ENCODE measurements at places on chromosomes 7 and 10.

DNA sequence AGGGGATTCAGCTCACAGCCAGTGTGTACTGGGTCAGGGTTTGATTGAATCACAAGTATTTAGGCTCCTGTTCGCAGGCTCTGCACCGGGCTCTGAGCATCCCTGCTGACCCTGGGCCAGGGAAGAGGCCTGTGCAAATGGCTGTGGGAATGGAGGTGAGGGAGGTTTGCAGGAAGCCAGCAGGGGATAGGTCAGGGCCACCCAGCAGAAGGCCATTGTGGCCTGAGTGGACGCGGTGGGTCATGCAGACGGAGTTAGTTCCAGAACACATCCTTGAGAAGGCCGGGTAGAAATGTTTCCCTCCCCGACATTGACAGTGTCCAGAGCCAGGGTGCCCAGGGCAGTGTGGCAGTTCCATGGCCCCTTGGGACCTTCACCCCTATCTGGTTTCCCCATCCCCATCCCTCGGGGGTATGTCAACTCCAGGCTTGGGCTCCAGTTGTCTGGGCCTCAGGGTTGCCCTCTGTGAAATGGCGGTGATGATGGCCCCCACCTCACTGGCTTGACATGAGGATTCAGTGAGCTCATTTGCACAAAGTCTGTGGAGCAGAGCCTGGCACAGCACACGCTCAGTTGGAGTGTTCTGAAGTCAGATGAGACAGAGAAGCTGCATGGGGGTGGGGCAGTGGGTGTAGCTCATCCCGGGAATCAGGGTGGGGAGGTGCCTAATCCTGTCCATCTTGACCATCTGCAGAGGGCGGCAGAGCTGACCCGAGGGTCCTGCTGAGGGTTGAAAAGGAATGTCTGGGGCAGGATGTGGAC is 107.6 kb downstream of the ADCY1 start:
- DNase-seq: no peak

GRCh38 chr10:17479015-17479615 is 24.7 kb upstream of the ST8SIA6 start:
- no peak for DNase-seq

GRCh38 chr10:34633374-34633773 is 181.7 kb downstream of the PARD3 start:
- DNase-seq: no peak

GRCh38 chr10:50605269-50605950 is 18.3 kb downstream of the SGMS1 start:
- no peak for DNase-seq

DNA sequence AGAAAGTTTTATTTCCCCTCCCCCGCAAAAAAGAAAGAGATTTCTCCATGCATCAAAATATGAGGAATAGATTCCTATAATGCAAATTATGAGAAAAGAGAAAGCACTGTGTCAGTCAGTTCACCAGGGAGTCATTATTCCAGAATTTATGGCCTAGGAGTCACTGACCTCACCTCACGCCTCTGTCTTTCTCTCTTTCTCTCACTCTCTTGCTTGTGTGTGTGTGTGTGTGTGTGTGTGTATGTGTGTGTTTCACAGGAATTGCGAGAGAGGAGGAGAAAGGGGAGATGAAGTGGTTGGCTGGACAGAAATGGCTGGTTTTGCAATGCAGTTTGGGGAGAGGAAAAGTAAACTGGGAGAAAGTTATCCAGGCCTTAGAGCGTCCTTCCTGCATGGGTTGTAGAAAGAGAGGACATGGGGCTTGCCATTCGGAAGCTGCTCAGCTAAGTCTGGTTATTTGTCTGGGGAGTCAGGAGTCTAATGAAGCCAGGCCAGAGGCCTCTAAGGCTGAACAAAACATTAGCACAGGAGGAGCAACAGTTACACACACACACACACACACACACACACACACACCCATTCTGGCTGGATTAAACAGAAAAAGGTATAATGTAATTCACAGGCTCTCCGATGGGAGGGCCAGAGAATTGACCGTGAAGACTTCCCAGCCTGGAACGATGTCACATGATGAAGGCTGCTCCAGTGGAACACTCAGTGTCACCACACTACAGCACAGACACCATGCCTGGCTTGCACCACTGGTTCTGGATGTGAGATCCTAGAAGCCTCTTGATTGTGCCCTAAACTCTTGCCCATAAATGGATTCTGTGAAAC is 12.8 kb upstream of the FFAR4 start:
- no peak for DNase-seq

DNA sequence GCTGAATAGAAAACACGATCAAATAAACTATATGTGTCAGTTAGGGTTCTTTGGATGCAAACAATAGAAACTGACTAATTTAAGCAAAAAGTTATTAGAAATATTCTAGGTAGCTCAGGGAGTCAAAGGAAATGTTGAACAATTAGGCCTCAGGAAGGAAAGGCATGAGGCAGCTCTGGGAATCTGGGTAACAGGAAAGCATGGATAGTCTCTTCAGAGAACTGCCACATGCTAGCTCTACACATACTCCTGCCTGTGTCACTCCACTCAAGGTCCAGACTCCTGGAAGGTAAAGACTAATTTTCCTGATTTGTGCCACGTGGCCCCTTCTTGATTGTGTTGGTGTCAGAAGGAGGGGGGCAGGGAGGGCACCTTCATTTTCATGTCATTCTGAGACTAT is 23.8 kb upstream of the PTTG1IP2 start:
- no peak for DNase-seq

DNA sequence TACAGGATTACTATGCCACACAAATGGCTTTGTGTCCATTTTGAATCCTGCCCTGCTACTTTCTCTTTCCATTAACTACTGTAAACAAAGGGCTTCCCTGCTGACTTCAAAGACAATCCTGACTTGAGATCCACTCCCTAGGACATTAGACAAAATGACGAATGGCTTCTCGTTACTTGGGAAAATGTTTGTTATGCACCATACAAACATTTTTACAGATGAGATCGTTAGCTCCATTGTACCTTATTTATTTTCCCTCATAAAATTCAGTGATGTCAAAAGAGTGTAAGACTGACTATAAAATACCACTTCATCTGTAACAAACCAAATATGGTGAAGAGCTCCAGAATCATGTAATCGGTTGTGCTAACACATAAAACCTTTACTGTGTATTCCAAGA is 121.8 kb downstream of the CD36 start:
- DNase-seq: no peak

DNA sequence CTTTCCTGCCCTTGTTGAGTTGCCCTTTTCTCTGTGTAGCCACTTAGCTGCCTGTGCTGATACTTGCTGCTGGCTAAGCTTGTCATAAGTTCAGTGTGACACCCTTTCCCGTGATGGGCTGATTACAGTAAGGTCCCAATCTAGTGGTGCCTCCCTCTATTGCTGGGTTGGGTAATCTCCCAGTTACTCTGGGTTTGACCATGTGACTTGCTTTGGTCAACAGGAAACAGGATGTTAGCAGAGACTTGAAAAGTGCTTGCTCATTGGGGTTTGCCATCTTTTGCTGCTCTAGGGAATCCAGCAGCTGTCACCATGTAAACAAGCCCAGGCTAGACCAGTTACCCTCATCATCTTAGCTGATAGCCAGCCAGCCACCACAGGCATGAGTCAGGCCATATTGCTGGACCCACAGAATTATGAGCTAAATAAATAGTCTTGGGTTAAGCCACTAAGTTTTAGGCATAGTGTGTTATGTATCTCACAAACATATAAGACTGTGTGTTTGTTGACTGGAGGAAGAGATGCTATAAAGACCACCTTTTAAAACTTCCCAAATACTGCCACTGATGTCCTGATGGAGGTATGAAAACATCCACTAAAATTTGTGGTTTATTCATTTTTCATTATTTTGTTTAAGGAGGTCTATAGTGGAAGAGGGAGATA is 4.0 kb upstream of the LEP start:
- DNase-seq: no peak

DNA sequence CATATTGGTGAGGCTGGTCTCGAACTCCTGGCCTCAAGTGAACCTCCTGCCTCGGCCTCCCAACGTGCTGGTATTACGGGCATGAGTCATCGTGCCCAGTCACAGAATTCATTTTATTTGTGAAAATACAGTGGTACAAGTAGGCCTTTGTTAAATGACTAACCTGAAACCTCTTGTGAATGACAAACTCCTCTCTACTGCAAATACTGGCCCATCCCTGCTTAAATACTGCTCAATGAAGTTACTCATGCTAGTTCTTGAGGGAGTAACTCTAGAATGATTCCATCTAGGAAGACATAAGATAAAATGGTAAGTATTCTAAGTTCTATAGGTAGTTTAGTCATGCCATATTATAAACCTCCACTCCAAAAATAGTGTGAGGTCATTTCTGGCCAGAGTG is 80.7 kb downstream of the UBE2H start:
- DNase-seq: no peak

GRCh38 chr10:12960334-12960898 is 41.1 kb downstream of the CCDC3 start:
- DNase-seq: no peak

- DNase-seq: no peak
These were observed 12.5 kb upstream of the PODXL start for GRCh38 chr7:131568970-131569369.

DNA sequence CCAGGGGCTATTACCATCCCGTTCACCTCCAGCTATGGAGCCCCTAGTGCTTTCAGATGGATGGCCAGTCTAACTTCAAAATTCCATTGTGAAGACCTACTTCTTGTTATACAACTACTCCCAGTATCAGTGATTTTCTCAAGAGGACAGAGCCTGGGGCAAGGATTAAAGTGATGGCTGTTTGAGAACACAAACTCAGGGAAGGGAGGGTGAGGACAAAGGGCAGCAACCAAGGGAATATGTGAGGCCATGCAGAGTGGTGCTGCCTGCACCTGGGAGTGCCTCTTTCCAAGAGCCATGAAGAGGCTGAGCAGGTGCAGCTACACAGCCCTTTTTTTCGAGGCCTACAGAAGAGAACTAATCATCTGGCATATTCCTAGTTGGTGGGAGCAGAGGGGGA is 303.5 kb upstream of the BMPER start:
- DNase-seq: no peak

DNA sequence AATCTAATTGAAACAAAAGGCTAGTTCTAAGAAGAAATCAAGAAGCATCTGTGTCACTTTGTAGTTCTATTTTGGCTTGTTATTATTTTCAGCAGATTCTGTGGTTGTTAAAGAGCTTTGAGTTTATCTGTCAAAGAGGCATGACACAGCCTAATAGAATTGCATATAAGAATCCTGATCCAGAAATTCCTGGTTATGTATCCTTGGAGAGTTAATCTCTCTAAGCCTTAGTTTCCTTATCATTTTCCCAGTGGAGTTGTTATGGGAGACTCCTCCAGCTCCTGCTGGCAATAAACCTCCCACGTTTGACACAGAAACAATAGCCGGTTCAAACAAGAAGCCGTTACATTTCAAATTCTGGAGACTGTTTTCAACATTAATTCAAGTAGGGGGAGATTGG is 288.3 kb downstream of the SDHAF3 start:
- DNase-seq: no peak

GRCh38 chr10:132702601-132703418 is 83.1 kb downstream of the NKX6-2 start:
- no peak for DNase-seq

DNA sequence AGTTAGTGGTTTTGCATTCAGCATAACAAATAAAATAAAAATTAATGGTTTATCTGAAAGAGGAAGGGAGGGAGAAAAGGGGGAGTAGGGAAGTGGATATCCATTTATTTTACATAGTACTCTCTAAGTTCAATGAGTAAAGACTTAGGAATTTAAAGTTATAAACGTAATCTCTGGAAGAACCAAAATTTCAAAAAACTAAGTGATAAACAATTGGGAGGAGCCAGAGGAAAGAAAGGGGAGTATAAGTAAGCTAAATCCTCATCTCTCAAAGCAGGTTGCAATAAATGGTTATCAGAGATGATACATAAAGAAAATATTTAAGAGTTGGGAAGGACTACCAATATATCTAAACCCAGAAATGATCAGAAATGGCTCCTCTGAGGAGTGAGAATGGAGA is 46.4 kb downstream of the ANK3 start:
- no peak for DNase-seq

DNA sequence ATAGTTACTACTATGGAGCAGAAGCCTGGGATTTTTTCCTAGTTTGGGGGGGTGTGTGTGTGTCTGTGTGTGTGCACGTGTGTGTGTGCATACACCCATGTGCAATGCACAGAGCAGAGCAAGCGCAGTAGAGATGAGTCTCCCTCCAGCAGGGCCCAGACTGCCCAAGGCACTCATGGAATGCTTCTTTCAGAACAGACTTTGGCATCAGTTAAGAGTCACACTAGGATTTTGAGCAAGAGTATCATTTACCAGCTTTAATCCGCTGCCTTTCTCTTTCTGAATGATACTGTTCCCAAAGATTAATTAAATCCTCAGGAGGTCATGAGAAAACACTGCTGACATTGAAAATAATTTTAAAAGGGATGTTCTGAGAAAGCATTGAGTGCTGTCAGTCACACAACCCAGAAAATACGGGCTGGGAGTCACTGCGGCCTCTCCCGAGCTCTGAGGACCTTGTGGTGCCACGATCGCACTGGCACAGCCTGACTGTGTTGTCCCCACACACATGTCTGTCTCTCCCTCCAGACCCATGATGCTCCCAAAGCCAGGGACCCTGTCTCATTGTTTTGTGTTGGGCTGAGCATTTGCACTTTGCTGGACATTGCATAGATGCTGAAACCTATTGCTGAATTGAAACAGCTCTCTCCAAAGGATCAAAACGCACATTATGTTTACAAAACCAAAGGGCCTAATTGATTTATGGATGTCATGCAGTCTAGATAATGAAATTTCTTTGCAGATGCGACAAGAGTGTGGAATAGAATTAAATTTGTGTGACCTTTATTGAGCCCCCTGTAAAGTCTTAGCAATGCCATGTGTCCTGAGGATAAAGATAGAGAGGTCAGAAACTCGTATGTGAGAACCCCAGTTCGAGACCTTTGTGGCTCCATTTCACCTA is 54.7 kb upstream of the FIGNL1 start:
- DNase-seq: no peak

DNA sequence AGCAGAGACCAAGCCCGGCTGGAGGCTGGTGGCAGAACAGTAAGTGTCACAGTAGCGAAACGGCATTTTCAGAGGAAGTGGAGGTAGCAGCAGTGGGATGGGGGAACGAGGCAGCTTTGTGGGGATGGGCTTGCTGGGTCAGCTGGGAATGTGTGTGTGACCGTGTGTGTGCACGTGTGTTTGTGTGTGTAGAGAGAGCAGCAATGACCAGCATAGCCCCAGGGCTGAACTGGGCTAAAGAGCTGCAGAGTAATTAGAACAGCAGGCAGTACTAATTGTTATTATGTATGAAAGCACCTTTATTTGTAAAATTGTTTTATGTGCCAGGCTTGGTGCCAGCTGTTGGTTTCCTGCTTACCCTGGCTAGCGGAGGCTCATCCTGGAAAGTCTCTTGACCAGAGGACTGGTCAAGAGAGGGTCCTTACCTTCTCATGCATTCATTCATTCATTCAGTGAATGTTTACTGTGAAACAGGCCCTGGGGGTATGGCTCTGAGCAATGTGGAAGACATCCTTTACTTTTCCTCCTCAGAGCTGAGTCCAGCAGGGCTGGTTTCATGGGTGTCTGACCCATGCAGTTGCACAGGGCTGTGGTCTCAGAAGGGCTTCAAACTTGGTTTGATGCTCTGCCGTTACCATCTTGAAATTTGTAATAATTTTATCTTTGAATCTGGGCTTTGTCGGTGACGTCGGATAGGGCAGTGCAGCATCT is 184.6 kb downstream of the SEC23IP start:
- no peak for DNase-seq

- DNase-seq: no peak
These were observed 2.4 kb upstream of the UNC5B start for GRCh38 chr10:71209731-71210541.

GRCh38 chr7:51019191-51019844 is 236.6 kb upstream of the GRB10 start:
- DNase-seq: no peak

- no peak for DNase-seq
These were observed 65.3 kb downstream of the HGF start for GRCh38 chr7:81704595-81704994.

Data from activated T-helper 9 cell treated with anti-CD3 and anti-CD28 coated beads, Interleukin-2, amount 50 U/mL, for 16 hours (primary cell).